Neural progenitor cell (in vitro differentiated cells): ENCODE measurements at places on chromosomes 2 and 18.

DNA sequence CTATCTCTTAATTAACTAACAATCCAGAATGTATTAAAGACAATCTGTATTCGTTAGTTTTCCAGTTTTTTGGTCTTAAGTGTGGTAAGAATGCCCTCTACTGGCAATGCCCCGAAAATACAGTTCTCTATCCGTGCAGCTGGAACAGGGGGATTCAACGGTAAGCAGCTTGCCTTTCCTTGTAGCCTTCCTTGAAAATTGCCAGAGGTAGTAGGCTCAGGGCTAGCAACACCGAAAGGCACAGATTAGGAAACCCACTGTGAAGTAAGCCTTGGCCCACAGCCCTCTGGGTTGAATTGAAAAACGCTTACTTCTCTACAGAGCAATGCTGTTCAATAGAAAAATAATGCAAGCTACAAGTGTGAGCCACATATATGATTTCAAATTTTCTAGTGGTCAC lies 17.1 kb upstream of the VPS4B start:
- DNase-seq = peak; percentile 71

- DNase-seq = no peak
Measured at GRCh38 chr18:3400567-3401296, 49.2 kb upstream of the TGIF1 start.

GRCh38 chr18:68429841-68430240 lies 285.1 kb downstream of the TMX3 start:
- DNase-seq = no peak

DNA sequence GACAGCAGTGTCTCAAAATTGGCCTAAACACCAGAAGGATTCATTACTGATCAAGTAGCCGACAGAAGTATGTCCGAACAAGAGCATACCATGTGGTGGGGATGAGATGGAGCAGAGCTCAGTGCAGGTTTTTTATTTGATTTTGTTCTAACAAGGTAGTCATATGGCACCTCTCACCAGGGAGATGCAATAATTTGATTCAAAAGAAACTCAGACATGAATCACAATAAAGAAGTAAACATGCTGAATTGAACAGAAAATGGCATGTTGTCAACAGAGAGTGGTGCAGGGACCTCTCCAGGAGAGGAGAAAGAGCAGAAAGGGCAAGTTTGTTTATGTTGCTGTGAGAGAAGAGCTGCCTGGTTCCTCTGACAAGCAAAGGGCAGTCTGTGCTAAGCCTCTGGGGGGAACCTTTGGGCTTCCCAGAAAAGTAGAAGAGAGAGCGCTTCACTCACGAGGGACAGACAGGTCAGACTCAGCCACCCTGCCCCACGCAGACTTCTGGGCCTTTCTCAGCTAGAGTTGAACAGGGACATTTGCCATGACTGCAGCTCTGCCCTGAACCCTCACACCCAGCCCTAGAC lies 351.3 kb upstream of the RAB12 start:
- no peak for DNase-seq

- no peak for DNase-seq
Measured at GRCh38 chr18:44987371-44987770, 306.7 kb downstream of the SETBP1 start.

- DNase-seq = no peak
Measured at GRCh38 chr2:68769586-68770270, 35.1 kb downstream of the ARHGAP25 start.

DNA sequence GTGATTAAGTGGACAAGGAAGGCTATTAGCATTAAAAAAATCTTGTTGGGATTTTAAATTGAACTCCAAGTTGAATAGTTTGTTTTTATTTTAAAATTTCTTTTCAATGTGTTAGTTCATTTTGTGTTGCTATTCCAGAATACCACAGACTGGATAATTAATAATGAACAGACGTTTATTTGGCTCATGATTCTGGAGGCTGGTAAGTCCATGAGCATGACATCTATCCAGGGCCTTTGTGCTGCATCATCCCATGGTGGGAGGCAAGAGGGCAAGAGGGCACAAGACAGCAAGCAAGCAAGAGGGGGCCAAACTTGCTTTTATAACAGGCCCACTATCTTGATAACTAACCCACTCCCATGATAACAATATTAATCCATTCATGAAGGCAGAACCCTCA lies 22.5 kb downstream of the CCDC85A start:
- no peak for DNase-seq

DNA sequence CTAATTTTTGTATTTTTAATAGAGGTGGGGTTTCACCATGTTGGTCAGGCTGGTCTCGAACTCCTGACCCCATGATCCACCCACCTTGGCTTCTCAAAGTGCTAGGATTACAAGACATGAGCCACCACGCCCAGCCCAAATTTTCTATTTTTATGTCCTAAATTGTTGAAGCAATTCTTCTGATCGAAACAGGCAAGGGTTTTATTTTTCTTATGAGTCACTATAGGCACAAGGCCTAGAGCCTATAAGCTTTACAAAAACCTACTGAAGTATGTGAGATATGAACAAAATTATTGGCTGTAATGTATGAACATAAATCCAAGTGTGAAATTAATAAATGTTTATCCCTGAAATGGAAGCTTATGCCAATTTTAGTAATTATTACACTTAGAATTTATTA lies 464.2 kb upstream of the NRP2 start:
- no peak for DNase-seq

GRCh38 chr2:218319813-218320365 lies 27.6 kb upstream of the TMBIM1 start:
- DNase-seq = no peak

DNA sequence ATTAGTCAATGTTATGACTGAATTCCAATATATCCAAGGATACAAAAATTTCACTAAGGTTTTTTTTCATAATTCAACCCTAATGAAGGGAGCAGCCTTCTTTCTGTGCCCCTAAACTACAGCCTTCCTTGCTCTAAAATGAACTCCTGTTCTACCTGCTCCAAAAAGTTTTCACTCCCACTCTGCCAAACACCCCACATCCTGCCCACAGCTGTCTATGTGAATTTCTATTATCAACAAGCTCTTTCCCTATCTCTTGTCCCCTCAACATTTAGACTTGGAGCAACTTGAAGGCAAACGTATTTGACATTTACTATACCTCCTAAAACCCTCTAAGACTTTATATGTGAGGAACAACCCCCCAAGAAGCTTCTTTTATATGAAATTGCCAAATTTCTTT lies 2.5 kb downstream of the STAT4 start:
- no peak for DNase-seq

- no peak for DNase-seq
Measured at GRCh38 chr2:22798386-22798785, 586.6 kb upstream of the KLHL29 start.

DNA sequence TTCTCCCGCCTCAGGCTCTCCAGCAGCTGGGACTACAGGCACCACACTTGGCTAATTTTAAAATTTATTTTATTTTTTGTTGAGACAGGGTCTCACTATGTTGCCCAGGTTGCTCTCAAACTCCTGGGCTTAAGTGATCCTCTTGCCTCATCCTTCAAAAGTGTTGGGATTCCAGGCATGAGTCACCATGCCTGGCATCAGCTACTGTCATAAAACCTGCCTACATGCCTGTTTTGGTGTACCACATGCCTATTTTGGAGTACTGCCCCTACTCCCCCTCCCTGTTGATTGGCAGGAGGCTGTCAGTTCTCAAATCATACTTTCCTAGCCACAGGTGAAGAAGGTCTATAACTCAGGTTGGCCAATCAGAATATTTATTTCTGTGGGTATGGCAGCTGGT lies 64.0 kb downstream of the CHST9 start:
- no peak for DNase-seq

DNA sequence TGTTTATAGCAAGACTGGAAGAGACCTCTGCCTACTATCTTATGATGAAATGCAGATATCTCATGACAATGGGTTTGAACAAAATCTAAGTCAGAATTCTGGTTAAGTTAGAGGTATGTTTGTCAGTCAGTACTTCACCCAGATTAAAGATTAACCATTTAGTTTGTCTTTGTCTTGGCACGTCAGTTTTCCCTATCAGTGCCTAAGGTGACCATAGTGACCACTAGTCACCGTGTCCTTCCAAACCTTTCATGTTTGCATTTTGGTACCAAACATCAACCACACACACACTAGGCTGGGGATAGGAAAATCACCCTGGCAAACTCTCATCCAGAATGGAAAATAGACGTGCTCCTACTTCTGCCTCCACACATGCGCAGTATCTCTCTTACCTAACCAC lies 248.9 kb downstream of the PIEZO2 start:
- no peak for DNase-seq

DNA sequence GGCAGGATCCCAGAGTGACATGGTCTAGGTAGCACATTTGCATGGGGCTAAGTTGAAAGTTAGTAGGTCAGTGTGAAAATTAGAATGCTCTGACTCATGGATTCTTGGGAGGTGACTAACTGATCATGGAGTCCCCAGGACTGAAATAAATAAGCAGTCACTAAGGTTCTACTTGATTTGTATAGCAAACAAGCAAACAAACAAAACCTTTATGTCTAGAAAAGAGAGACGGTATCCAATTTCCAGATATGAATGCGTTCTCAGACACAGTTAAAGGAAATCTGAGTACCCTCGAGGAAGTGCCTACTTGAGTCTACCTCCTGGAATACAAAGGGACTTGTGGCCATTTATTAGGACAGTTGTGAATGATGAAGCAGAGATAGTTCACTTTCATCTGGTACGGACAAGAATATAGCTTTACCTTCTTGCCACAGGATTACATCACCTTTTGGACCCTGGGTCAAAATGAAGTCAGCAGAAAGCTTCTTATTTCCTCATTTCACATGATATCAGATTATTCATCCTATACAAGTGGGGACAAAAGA lies 54.3 kb upstream of the AGPS start:
- no peak for DNase-seq

DNA sequence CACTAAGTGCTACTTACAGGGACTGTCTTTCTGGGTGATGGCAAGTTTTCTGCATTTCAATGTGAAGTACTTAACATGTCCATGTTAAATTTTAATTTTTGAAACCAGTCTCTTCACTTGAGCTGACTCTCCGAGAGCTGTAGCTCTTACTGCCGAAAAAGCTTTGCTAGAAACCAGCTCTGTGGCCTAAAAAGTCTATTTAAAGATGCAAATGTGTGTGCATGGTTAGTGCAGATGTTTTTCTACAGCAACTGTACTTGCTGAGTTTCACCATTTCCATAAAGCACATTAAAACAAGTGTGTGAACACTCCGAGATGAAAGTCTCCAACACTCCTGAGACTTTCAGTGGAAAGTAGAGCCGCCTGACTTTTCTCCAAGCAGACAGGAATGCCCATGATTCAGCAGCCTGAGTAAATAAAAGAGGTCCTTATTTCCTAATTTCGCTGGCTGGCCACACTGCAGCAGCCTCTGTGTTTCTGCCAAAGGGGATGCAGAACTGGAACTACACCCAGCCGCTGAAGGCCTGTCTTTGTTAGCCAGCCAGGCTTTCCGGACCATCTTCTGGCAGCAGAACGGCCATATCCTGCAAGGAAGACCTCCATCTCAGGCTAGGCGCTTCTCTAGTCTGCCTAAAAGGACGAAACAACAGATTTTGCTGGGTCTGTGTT lies 121.2 kb downstream of the ZNF521 start:
- no peak for DNase-seq

GRCh38 chr2:218722419-218722818 lies 11.8 kb downstream of the TTLL4 start:
- DNase-seq = no peak

- peak; percentile 79 for DNase-seq
Measured at GRCh38 chr2:172098650-172099471, 3.8 kb downstream of the DLX2 start.

GRCh38 chr2:54999182-54999581 lies 51.1 kb downstream of the RTN4 start:
- DNase-seq = no peak

GRCh38 chr18:79485788-79486355 lies 90.1 kb downstream of the NFATC1 start:
- DNase-seq = no peak

GRCh38 chr2:40244251-40244650 lies 207.6 kb downstream of the SLC8A1 start:
- DNase-seq = no peak

DNA sequence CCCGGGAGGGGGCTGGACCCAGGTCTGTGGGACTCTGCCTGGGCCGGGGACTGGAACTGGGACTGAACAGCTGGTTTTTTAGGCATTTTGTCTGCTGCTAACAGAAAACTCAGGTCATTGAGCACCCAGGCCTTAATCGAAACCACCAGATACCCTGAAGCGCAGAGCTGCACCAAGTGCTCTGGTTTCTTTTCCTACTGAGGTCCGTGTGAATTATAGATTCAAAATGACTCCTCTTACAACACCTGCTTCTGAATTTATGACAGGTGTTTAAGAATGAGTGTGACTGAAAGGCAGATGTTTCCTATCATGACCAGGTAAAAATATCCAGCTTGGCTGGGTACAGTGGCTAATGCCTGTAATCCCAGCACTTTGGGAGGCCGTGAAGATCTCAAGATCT lies 47.8 kb downstream of the TRAPPC12 start:
- no peak for DNase-seq

- DNase-seq = no peak
Measured at GRCh38 chr2:96111823-96112500, 4.4 kb downstream of the ADRA2B start.
